Activated CD4-positive, alpha-beta T cell treated with anti-CD3 and anti-CD28 coated beads for 36 hours (primary cell): ENCODE measurements at places on chromosomes 5 and 9.

DNA sequence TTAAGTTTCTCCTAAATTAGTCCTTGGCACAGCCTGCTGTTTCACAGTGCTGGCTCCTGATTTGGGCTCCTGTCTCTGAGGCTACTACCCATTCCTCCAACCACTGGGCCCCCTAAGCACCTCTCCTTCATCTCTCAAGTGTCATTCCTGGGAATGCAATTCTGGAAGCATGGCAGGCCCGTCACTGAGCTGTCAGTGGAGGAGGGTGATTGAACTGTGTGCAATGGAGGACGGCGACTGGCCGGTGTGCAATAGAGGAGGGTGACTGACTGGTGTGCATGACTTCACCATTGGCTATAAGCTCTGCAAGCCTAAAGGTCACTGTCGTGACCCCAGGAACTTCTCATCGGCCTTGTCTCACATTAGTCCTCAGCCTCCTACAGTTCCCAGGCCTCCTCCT lies 12.4 kb upstream of the IL17B start:
- DNase-seq: no peak

DNA sequence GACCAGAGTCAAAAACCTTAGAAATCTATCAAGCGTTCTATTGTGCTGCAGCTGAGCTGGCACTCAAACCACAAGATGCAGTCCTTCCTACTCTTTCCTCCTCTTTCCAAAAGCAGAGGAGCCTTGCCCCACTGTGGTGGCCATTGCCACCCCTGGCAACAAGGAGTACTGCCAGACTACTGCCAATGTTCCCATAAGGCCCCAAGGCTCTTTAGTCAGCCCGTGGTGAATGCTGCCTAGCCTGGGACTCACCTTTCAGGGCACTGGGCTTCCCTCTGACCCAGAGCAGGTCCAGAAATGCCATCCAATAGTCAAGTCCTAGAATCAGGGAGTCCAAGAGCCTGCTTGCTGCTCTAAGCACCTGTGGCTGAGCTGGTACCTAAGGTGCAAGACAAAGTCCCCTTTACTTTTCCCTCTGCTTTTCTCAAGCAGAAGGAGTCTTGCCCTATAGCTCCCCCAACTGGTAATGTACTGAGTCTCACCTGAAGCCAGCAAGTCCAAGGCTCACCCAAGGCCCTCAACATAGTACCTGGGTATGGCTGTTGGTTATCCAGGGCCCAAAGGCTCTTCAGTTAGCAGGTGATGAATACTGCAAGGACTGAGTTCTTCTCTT lies 219.4 kb downstream of the ATPSCKMT start:
- DNase-seq: no peak

GRCh38 chr5:155455791-155456514 lies 442.4 kb downstream of the KIF4B start:
- no peak for DNase-seq

DNA sequence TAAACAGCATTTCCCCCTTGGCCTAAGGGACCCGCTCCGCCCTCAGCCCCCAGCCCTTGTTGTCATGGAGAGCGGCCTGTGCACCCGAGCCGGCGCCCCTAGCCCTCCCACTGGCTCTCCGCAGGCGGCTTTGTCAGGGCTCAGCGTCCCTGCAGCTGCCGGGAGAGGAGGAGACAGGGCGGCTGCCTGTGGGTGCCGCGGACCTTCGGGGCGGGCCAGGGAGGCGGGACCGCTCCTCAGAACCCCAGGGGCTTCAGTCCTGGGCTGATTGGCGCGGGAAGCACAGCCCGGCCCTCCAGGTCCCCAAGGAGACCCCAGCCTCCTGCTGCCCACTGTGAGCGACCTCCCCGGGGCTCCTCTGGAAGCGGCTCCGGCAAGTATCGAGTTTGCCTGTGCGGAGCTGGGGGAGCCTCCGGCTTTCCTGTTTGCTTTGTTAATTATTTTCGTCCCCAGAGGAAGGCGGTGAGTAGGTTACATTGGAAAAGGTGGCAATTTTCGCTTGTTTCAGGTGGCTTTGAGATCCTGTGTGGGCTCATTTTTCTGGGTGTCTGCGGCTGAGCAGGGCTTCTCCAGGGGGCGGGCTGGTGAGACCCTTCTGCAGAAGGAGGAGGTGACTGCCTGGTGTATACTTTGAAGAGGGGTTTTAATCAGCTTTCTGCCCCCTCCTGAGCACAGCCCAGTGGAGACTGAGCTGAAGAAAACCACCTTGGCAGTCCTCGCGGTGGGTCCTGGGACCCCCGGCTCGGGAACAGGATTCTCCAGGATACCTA lies at the start of gene FGD3:
FGD3 (plus strand) TSS at position 256 of the 770 bp plus-strand sequence. CDS start 28,734 bp downstream, outside the sequence.
- DNase-seq: peak; percentile 67

DNA sequence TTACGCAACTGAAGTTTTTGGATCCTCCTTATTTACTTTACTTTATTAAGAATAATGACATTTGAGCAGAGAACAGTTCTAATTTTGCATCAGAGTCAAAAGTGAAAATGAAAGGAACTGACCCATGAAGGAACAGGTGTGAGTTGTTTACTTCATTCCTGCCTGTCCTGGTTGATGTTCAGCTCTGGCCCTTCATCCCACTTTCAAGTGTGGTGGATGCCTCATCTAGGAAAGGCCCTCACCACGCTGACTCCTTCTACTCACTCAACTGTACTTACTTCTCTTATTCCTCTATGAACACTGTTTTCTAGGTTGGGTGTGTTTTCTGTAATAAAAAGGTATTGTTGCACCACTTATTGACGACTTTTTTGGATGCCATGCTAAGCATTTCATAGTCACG lies 61.8 kb upstream of the PLEKHG4B start:
- no peak for DNase-seq

- DNase-seq: no peak
Measured at GRCh38 chr5:16564248-16564867, 52.4 kb downstream of the RETREG1 start.

DNA sequence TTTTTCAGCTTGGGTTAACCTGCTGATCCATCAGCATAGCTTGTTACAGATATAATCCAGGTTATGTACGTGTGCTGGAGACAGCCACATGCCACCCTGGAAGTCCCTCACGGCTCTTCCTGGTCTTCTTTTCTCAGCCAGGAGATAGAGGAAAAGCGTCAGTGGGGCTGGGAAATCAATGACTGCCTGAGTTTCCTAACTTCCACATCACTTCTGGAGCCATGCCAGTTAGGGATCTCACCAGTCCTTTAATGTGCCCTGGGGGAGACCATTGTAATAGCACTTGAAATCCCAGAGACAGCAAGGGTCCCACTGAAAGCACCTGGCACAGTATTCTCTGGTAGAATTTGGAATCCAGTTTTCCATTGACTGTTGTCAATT lies 29.2 kb downstream of the ANXA2R start:
- DNase-seq: no peak

- no peak for DNase-seq
Measured at GRCh38 chr9:131872006-131872405, 132.1 kb upstream of the RAPGEF1 start.

DNA sequence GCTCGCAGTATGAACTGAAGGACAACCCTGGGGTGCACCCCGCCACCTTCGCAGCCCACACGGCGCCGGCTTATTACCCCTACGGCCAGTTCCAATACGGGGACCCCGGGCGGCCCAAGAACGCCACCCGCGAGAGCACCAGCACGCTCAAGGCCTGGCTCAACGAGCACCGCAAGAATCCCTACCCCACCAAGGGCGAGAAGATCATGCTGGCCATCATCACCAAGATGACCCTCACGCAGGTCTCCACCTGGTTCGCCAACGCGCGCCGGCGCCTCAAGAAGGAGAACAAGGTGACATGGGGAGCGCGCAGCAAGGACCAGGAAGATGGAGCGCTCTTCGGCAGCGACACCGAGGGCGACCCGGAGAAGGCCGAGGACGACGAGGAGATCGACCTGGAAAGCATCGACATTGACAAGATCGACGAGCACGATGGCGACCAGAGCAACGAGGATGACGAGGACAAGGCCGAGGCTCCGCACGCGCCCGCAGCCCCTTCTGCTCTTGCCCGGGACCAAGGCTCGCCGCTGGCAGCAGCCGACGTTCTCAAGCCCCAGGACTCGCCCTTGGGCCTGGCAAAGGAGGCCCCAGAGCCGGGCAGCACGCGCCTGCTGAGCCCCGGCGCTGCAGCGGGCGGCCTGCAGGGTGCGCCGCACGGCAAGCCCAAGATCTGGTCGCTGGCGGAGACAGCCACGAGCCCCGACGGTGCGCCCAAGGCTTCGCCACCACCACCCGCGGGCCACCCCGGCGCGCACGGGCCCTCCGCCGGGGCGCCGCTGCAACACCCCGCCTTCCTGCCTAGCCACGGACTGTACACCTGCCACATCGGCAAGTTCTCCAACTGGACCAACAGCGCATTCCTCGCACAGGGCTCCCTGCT lies 3.8 kb downstream of the IRX1 start:
- DNase-seq: peak; percentile 45

- DNase-seq: peak; percentile 18
Measured at GRCh38 chr5:116573702-116574366, 789 bp downstream of the SEMA6A start.

- DNase-seq: peak; percentile 62
Measured at GRCh38 chr5:1737790-1738405, 61.7 kb downstream of the MRPL36 start.

- DNase-seq: no peak
Measured at GRCh38 chr5:157369507-157369906, 90.5 kb upstream of the NIPAL4 start.

DNA sequence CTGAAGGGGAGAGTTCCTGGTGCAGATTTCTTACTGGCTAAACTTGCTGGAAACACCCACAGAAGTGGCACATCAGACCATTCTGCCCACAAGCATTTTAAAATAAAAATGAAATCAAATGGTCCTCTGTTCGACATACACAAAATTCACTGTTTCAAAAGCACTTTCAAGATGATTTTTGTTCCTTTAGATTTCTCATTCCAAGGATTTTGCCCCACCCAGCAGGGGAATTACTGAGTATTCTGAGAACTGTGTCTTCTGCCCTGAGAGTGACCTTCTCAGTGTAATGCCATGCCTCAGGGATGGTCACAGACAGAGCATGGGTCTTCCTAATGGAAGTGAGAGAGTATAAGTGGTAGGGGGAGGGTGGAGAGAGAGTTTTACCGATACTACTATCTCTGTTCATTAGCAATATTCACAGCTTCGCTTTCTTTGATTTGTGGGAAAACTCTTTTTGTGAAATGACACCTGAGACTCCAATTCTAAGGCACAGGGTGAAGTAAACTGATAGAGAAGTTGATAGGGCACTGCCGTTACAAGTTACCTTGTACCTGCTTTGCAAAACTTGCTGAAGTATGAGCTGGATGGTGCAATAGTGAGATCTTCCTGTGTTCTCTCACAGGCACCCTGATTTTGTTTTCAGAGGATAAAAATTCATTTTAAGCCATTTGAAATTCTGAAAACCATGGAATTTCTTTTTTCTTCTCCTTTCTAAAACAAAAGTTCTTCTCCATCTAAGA lies 95.8 kb upstream of the CD180 start:
- DNase-seq: no peak

- DNase-seq: no peak
Measured at GRCh38 chr9:110160123-110160522, 47.8 kb downstream of the C9orf152 start.

GRCh38 chr5:179803651-179804554 lies 2.8 kb downstream of the MGAT4B start:
- peak; percentile 86 for DNase-seq

GRCh38 chr5:136034492-136034891 lies 5.7 kb downstream of the TGFBI start:
- no peak for DNase-seq

GRCh38 chr9:27460226-27461023 lies 63.7 kb upstream of the IFNK start:
- peak; percentile 8 for DNase-seq

GRCh38 chr9:137222190-137223077 lies at the start of gene RNF208:
TSS of gene RNF208 (minus strand) at chr9:137222240. CDS start at chr9:137221212, 1,028 bp downstream.
- peak; percentile 47 for DNase-seq

GRCh38 chr5:57884346-57885102 lies 401.9 kb upstream of the ACTBL2 start:
- no peak for DNase-seq

GRCh38 chr9:92781899-92782298 lies 17.3 kb upstream of the BICD2 start:
- DNase-seq: no peak

- no peak for DNase-seq
Measured at GRCh38 chr5:79484731-79485130, 29.2 kb downstream of the HOMER1 start.

DNA sequence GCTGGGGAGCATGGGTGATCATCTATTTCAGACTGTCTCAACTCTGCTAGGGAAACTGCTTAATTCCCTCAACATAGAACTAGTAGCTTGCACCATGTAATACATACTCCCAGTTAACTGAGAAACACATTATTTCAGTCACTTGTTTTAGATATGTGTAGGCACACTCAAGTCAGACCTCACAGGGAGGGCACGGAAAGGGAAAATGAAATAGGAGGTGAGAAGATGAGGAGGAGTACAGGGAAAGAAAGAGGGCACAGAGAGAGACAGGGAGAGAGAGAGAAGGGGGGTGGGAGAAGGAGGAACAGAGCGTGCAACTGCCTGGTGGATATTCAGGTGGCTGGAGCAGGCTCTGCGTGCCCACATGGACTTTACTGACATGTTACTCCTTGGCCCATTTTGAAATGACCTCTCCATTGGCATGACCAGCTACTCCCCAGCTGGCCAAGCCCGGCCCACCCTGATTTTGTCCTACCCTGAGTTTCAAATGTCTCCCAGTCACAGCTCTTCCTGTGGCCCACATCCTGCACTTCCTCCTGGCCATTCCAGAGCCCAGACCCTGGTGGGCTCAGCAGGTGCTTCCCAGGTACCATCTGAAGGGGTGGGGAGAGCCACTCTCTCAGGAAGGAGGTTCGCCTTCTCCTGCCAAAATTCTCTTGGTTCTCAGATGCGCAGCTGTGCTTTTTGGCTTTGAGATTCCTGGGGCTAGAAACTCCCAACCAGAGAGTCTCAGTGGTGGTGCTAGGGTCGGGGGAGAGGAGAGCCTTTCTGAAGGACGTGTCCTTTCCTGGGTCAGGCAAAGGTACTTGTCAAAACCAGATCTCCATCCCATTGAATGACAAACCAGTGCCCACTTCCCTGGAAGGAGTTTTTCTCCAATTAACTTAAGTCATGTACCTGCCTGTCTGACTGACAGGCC lies 229.4 kb downstream of the FSTL4 start:
- no peak for DNase-seq
